ENCODE measurements at places on chromosomes 12 and 14.

DNA sequence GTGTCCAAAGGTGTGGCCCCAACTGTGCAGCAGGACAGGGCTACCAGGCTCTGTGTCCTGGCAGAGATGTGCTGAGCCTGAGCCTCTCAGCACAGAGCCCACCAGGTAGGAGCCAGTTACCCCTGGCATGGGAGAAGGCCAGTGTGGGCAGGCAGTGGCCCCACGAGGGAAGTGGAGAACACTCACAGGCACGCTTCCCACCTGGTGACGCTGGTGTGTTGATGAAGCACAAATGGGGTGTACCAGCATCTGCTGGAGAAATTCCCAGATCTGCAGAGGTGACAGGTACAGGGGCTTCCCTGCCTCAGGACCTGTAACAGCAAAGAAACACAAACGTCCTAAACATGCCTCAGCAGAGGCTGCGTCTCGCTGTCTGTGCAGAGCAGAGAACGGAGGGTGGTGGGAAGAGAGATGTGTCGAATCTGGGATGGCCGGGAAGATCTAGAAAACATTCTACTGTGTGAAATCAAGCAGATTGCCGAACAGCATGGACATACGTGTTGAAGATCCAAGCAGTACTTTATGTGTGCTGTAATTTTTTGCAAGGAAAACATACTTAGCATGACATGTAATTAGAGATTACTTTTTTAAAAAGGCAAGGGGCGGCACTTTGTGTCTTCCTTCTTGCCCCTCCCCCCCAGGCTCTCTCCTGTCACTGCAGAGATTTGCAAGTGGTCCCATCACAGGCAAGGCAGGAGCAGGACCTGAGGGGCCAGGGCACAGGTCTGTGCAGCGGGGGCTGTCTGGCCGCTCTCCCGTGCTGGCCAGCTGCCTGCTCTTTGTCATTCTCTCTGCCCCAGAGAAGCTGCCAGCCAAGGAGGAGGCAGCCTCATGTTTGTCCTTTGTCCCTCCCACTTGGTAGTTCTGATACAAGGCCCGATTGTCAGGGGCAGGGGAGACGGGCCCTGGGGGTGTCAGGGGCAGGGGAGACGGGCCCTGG is 17.3 kb downstream of the HIP1R start:
- DNase-seq = no peak

GRCh38 chr12:54378796-54379397 is 5.6 kb downstream of the ZNF385A start:
- no peak for DNase-seq

GRCh38 chr12:64826234-64826633 is 1.8 kb downstream of the TBC1D30 start:
- DNase-seq = peak; percentile 20

- no peak for DNase-seq
Measured at GRCh38 chr12:101459642-101460346, 15.3 kb upstream of the SPIC start.

DNA sequence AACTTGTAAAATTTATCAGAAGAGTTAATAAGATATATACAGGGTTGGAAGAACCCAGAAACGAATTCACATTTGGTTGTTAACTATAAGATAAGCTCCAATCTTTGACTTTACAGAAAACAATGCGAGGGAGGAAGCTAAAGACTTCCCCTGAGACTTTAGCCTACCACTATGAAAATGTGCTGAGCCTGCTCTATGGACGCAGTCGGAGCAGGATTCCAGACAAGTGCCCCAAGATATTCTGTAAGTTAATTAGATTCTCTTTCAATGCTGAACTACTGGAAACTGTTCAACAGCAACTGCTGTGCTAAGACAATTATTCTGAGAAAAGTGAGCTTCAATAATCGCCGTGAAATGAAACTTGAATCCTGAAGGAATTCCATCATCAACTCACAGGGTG is 8.3 kb upstream of the LRRC10 start:
- DNase-seq = no peak

All from activated CD4-positive, alpha-beta T cell treated with anti-CD3 and anti-CD28 coated beads for 24 hours (primary cell).